ENCODE measurements at places on chromosomes 16 and 17.

- DNase-seq = no peak
Observed at GRCh38 chr17:14427900-14428647, 127.2 kb downstream of the HS3ST3B1 start.

GRCh38 chr16:57708168-57708567 is 13.6 kb downstream of the DRC7 start:
- no peak for DNase-seq

- DNase-seq = no peak
Observed at GRCh38 chr16:1028524-1029258, 43.9 kb upstream of the SSTR5 start.

DNA sequence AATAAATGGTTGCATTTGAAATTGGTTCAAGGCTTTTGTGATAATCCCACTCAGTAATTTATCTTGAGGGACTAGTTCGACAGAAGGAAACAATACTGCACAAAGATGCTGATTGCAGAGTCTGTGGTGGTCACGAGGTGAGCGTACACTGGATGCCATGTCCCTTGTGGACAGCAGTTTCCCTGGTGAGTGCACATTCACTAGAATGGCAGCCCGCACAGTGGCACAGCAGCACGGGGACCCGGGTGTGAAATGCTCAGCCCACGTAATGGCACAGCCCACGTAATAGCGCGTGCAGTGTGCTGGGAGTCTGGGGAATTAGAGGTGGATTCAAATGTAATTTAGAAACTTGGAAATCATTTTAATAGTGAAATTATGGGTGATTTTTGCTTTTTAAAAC is 154.0 kb downstream of the LGALS9B start:
- DNase-seq = no peak

DNA sequence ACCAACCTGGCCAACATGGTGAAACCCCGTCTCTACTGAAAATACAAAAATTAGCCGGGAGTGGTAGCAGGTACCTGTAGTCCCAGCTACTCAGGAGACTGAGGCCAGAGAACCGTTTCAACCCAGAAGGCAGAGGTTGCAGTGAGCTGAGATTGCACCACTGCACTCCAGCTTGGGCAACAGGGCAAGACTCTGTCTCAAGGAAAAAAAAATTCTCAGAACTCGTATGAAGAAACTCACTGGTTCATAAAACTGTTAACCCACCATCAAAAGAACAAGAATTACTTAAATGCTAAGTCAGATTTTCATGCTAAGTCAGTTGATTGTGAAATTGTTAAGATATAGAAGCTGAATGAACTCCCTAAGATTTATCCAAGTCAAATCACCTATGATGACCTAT is 31.3 kb downstream of the SLC39A11 start:
- DNase-seq = no peak

DNA sequence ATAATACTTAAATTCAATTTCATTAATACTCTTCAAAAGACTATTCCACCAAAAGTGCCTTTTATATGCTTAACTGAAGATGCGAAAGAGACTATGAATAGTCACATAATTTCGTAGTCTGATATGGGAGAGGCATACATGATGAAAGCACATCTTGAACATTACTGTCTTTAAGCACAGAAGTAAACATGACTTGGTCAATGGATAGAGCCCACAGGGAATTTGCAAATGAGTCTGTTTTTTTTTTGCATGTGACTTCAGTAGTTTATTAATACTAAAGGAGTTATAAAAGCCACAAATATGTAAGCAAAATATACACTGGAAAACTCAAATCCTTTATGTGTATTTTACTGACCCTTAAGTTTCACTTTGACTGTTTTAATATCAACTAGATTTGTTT is 15.9 kb downstream of the ADPRM start:
- no peak for DNase-seq

DNA sequence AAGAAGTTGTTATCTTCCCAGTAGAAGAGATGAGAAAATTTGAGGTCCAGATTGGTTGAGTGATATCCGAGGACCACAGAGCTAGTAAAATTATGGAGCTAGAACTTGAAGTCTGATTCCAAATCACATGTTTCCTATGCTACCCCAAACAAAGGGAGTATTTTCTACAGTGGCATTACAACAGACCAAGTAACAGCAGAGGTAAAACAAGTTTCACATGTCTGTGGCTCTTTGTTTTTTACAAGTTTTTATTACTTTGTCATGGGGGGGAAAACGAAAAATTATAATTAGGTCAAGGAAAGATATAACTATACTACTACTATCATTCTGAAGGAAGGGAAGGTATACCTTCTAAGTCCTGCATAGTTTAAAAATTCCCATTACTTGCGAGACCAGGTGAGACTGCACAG is 49.4 kb downstream of the KANSL1 start:
- no peak for DNase-seq

GRCh38 chr17:6712058-6712853 is 913 bp downstream of the SLC13A5 start:
- no peak for DNase-seq

DNA sequence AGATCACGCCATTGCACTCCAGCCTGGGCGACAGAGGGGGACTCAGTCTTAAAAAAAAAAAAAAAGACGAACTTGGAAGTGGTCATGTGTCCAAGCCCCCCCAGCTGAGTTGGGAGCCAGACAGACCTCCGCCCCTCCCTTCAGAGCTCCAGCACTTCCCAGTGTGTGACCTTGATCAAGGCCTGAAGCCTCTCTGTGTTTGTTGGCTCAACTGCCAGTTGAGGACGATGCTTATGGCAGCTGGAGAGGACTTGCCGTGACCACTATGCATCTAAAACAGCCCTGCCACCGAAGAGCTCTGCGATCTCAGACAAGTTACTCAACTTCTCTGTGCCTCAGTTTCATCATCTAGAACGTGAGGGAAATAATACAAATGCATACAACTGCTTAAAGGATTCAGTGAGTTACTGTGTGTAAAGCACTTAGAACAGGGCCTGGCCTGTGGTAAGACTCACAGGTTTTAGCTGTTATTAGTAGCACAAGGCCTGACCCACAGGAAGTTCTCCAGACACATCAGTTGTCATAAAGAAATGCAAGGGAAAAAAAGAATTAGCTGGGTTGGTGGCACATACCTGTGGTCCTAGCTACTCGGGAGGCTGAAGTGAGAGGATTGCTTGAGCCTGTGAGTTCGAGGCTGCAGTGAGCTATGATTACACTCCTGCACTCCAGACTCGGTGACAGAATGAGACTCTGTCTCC is 7.0 kb upstream of the IL27 start:
- no peak for DNase-seq

DNA sequence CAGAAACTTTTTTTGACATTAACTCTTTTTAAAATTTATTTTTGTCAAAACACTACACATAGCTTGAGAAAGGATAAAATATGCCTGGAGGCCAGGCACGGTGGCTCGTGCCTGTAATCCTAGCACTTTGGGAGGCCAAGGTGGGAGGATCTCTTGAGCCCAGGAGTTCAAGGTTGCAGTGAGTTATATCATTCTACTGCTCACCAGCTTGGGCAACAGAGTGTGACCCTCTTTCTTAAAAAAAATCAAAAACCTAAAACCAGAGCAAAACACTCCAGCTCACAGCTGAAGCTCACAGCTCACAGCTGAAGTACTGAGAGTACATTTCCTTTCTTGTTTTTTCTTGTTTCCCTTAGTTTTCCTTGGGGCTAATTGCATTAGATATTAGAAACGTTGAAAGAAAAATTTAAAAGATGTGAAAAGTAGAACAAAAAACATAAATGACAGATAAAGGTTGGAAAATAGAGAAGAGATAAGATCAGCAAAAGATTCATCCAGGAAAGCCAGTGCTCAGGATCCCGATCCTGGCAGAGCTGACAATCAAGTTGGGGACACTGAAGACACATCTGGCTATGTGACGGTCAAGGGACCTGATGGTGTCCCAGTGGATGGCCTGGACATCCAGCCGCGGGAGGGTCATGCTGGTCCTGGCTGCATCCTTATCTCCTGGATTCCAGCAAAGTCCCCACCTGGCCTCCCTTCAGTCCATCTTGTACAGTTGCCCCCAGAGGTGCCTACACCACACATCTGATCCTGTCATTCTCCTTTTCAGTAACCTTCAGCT is 9.8 kb downstream of the CHST6 start:
- no peak for DNase-seq

DNA sequence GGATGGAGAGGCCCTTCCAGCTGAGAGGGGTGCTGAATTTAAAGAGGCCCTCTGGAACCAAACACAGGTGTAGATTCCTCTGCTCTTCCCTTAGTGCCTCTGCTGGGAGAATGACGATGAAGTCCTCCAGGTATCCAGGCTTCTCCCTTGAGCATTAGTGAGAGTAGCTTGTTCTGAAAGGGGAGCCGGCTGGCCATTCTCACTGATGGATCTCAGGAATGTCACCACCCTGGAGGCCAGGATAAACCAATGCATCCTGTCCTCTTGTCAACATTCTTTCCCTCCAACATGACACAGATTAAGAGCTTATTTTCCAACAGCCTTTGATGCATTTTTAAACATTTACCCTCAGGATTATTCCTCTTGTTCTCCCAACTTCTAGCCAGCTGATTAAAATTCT is 325.5 kb downstream of the CA10 start:
- DNase-seq = no peak

GRCh38 chr16:86501989-86502855 is 8.1 kb upstream of the FOXF1 start:
- no peak for DNase-seq

GRCh38 chr16:4114257-4115208 is 1.7 kb downstream of the ADCY9 start:
- no peak for DNase-seq

DNA sequence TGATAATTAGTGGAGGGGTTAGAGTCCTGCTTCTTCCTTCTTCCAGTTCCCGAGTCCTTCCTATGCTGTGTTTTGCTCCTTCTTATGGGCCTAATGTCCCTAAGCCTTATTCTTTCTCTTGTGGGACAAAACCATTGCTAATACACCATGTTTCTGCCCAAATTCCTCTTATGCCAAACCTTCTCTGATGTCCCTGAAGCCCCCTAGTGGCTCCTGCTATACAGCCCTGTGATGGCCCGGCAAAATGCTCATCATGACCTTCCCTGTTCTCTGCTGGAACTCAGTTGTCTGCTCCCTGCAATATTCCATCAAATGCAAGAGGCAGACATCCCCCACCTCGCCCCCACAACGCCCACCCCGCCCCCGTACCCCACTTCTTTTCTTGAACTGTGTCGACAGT is 171.6 kb downstream of the CDH11 start:
- DNase-seq = no peak

- no peak for DNase-seq
Observed at GRCh38 chr16:10098991-10099390, 83.2 kb downstream of the GRIN2A start.

DNA sequence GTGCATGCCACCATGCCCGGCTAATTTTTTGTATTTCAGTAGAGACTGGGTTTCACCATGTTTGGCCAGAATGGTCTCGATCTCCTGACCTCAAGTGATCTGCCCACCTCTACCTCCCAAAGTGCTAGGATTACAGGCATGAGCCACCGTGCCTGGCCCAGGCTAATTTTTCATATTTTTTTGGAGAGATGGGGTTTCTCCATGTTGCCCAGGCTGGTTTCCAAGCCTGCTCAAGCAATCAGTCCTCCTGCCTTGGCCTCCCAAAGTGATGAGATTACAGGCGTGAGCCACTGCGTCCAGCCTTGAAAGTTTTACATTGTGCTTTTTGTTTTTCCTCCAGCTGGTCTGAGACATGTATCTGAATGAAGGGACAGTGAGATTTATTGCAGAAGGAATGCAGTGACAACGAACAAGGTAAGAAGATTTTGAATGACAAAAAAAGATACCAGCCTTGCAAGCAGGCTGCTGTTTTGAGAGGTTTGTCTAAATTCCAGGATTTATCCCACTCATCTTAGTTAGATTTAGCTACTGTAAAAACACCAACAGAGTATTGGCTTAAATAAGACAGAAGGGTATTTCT is 3.4 kb upstream of the ENGASE start:
- no peak for DNase-seq

DNA sequence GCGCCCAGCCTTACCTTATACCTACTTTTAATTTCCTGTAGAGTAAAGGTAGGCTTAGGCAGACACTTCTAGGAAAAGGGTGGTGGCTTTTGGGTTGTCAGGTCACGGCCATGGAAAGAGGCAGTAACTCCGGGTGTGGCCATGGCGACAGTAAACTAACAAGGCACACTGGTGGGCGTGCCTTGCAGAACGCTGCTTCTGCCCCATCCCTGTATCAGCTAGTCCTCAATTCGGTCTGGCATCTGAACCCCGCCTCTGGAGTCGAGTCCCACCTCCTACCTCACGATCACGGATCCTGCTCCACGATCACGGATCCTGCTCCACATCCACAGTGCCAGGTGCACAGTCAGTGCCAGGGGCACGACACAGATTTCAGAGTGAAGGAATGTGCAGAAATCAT is 5.6 kb downstream of the ADCY9 start:
- peak; percentile 24 for DNase-seq

- no peak for DNase-seq
Observed at GRCh38 chr16:20441191-20441590, 10.1 kb upstream of the ACSM2A start.

GRCh38 chr17:7042501-7043181 is 1.3 kb downstream of the SLC16A11 start:
- DNase-seq = no peak

DNA sequence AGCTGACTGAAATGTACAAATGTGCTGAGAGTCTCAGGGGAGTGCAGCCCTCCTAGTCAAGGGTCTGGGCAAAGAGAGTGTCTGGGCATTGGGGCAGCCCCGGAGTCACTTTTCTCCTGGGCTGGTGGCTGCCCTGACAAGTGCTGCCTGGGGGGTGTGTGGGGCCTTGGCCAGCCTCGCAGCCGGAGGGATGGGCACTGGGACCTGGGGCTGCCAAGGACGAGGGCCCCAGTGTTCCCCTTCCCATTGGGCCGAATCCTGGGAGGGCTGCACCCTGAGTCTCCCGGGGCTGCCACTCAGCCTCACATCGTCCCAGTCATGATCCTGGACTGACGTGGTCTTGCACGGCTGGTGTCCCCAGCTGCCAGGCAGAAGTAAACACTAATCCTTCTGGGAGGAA is 132.3 kb downstream of the BANP start:
- no peak for DNase-seq

GRCh38 chr16:69201787-69202186 is 14.8 kb downstream of the SNTB2 start:
- DNase-seq = no peak

- DNase-seq = no peak
Observed at GRCh38 chr16:8946544-8946943, 17.2 kb downstream of the USP7 start.

DNA sequence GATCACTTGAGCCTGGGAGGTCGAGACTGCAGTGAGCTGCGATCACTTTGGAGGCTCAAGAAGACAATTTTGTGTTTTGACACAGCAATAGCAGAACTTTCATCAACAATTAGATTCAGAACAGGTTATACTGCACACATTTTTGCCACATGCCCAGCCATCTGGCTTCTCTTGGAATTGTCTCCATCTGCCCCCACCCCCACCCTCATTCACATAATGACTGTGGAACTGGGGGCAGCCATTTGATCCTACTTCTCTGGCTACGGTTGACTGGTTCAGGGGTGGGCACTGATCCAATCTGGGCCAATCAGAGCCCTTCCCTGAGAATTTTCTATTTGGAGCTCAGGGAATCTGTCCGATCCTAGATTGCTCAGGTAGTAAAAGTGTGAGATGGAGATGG is 14.0 kb downstream of the TMEM92 start:
- no peak for DNase-seq

DNA sequence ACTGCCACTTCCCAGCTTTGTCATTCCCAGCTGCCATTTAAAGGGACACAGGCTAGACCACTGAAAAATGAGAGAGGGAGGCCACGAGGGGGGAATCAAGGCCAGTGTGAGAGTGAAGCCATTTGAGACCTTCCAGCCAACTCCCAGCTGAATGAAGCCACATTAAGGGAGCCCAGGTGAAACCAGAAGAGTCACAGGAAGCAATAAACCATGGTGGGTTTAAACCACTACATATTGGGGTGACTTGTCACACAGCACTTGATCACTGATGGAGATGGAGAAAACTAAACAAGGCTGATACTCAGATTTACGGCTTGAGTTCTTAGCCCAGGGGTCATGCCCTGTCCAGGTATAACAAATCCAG is 2.8 kb upstream of the NUBP1 start:
- no peak for DNase-seq
